Osteocyte (in vitro differentiated cells): ENCODE measurements at places on chromosomes 13 and 19.

DNA sequence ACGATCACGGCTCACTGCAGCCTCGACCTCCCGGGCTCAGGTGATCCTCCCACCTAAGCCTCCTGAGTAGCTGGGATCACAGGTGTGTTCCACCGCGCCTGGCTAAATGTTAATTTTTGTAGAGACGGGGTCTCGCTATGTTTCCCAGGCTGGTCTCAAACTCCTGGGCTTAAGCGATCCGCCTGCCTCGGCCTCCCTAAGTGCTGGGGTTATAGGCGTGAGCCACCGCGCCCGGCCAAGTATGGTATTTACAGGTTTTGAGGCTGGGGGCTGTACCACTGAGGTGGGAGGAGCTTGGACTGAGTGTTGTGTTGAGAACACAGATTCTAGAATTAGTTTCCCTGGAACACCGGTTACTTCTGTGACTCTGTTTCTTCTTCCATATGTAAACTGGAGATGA is 452 bp upstream of the PPM1N start:
- DNase-seq, result no peak

GRCh38 chr19:29655648-29656335 is 9.5 kb upstream of the PLEKHF1 start:
- no peak for DNase-seq

DNA sequence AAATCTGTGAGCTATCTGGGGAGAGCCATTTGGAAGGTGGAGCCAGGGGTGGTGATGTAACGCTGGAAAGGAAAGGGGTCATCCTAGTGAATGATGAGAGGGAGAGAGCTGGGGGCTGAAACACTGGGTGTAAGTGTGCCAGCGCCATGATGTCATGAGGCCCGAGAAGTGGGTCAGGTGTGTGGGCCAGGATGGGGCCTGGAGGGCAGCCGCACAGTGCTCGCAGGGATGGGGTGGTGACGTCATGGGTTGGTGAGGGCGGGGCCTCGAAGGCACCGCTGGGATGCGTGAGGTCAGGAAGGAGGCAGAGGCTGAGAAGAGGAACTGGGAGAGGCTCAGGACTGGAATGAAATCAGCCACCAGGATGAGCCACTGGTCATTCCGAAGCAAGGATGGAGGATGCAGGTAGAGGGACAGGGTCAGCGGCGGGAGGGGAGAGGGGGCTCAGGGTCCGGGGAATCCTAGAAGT is 4.4 kb downstream of the CCDC61 start:
- DNase-seq, result no peak

DNA sequence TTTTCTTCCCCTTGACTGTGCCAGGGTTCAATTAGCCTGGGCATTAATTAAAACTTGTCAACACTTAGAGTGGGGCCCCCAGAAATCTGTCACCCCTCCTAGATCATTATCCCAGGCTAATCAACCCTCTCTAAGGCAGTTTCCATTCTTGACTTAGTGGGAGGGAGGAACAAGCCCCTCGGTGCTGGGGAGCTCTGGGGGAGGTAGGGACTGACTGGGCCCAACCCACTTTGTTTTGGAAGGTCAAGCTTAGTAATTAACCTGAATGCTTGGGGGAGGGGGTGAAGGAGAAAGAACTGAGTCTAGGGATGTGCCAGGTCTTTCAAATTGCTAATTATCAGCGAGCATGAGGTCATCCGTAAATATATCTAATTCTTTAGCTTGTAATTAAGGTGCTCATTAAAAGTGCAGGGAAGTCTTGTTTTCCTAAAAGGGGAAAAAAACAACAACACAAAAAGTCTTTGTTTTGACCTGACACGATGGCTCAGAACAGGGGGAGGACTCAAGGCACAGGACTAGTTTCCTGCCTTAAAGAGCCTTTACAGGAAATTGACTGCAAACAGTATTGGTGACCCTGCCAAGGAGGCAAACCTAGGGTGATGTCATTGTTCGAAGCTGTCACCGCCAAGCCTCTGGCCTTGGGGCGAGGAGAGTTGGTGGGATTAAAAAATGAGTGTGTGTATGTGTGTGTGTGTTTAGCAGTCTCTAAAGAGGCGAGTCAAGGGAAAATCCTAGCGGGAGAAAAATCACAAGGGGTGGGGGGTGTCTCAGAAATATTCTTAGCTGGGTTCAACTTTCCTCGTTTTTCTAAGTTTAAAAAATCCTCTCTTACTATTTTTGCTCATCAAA is 19.4 kb downstream of the ACTN4 start:
- no peak for DNase-seq

- no peak for DNase-seq
Measured at GRCh38 chr13:108102771-108103170, 112.6 kb downstream of the LIG4 start.

GRCh38 chr19:15577184-15577771 is 37.7 kb upstream of the CYP4F8 start:
- DNase-seq, result no peak

DNA sequence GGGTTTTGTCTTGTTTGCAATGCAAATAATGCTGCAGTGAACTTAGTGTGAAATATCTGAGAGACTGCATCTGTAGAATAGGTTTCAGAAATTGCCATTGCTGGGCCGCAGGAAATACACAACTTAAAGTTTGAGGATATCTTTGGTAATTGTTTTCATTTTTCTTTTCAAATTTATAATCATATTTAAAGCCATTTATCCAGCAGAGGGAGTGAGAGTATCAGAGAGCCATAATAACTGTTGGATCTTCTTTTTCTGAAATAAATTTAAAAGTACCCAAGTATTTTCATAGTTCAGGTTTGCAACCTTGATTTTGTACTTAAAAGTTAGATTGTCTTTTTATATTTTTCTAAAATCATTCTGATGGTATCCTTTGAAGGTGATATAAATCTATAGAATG is 99.4 kb downstream of the ZMYM2 start:
- DNase-seq, result no peak

DNA sequence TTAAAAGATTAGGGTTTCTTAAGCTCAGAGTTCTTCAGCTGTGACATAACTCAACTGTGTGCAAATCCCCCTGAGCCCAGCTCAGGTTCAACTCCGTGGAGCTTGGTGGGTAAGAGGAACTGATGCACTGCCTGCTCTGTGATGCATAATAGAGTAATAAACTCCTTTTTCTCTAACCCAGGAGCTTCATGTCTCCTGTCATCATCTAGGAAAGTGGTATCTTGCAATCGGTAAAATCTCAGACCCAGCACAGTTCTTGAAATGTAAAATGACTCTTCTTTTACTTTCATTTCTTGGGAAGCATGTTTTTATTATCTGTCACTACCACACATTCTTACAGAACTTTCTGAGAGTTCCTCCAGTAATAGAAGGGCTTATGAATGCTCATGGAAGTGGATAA is 123.8 kb upstream of the PCDH9 start:
- DNase-seq, result no peak

- no peak for DNase-seq
Measured at GRCh38 chr19:7846155-7846646, 16.2 kb downstream of the EVI5L start.

- no peak for DNase-seq
Measured at GRCh38 chr19:29596080-29596727, 9.9 kb upstream of the POP4 start.

DNA sequence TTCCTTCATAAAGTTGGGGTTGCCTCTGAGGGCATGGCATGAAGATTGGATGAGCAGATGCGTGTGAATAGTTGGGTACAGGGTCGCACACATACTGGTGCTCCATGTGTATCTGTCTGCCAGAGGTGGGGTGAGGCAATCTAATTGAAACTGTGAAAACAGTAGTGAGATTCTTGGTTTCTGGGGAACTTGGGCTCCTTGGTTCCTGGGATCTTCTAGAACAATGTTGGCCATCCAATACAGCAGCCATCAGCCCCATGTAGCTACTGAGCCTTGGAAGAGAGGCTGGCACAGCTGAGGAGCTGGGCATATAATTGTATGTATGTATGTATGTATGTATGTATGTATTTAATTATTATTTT is 616 bp downstream of the FCHO1 start:
- no peak for DNase-seq

DNA sequence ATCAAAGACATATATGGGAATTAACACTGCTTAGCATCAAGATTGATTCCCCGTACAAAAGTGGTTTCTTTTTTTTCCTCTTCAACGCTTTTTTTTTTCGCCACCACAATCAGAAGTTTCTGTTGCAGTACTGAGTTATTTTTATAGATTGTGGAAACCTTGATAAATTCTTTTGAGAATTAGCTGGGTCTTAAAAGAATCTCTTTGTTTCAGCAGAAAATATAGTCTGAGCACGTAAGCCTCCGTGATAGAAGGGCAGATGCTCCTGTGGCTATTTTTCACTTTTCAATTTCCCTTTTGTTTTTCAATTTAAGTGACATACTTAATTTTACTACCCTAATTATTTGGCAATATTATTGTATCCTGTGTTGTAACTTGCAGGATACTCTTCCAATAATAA is 531.8 kb downstream of the DCT start:
- DNase-seq, result no peak

DNA sequence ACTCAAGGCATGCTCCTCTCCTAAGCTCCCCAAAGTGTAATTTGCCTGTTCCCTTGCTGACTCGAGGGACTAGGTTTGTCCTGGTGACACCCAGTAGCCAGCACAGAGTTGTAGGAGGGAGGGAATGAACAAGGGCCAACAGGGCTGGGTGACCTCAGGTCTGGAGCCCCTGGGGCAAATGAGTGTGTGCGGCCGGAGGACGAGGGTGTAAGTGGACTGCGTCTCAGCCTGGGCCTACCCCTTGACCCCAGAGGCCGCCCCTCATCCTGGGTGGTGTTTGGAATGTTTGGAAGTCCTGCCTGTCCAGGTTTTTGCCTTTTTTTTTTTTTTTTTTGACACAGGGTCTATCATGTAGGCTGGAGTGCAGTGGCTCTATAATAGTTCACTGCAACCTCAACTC is 1.3 kb upstream of the ZNF653 start:
- DNase-seq, result no peak

DNA sequence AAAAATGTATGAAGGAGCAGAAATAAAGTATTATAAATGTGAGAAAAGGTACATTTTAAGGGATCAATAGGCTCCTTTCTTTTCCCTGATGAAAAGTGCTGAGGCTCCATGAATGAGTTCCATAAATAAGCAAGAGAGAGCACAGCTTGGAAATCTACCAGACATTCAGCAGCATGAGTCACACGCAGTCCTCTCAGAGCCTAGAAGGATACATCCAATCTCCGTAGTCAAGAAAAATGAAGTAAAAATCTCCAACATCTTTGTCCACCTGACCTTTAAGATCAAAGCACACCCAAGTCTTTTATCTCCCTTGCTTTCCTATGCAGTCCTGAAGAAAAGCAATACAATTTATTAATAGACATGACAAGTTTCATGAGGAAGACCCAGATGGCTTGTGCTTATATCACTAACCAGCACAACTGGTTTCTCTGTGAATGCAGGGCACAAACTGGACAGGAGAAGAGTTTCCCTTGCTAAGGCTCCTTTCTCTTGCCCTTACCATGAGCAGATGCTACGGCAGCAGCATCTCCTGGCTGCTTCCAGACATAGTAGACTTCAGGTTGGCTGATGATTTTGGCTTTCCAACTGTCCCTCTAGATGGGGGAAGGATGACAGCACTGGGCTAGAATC is 730.8 kb downstream of the EFNB2 start:
- DNase-seq, result no peak

DNA sequence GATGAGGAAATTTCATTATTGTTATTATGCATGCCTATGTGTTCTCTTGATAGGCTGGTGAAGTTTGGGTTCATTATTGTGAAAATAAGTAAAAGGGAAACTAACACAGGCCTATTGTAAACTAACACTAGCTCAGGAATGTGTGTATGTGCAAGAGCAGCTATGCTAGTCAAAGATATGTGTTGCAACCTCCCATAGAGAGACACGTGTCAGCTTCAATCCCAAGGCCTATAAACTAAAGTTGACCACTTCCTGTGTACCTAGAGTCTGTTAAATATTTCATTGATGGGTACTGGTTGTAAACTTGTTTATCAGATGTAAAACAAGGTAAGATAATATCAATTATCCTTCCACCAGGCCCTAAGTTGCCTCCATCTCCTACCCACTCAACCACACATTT is 44.7 kb upstream of the ZNF30 start:
- no peak for DNase-seq

- DNase-seq, result no peak
Measured at GRCh38 chr13:79034341-79034740, 371.7 kb downstream of the RBM26 start.

DNA sequence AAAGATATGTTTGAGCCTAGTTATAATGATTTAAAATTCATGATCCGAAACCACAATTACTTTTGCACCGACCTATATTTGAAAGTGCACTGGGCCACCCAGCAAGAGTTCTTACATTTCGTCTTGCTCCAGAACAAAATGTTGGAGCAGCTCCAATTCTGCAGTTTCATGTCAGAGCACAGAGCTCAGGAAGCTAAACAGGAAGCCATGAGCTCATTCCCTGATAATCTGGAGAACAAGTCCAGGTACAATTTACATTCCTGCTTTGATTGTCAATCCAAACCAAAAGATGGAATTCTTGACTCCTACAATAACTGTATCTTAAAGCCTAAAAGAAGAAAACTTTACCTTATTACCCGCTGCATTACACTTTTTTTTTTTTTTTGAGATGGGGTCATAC is 131.8 kb downstream of the KCTD12 start:
- DNase-seq, result no peak

DNA sequence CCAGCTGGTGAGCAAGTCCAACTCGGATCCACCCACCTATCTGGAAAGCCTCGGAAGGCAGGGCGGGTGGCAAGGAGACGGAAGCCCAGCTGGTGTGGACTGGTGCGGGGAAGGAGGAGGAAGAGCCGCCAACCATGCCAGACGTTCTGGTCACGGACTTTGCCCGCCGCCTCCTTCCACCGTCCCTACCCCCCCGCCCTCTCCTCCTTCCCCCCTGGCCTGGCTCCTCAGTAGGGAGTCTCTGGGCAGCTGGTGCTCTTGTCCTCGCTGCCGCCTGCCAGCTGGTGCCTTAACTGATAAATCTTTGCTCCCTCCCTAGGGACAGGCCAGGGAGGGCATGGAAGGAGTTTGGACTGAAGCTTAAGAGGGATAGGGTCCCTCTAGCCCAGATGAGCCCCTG is 4.8 kb downstream of the SYNGR4 start:
- no peak for DNase-seq

DNA sequence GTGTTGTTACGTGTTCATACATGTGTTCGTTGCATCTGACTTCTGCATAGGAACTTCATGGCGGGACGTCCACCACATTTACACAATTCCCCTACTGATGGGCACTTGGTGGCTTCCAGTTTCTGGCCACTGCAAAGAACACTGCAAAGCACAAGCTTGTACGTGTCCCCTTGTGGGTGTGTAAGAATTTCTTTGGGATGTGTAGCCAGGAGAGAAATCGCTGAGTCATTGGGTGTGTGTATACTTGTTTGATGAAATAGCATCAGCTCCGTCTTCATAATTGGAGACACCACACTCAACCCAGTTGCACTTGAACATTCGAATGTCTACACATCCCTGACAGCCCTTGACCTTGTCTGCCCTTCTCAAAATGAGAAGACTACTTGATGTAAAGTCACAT is 19.2 kb downstream of the KLK5 start:
- no peak for DNase-seq

- DNase-seq, result no peak
Measured at GRCh38 chr13:52838433-52839107, 9.9 kb downstream of the PCDH8 start.
